ENCODE measurements at places on chromosomes 16 and 17. TPM values are rescaled to one million over a fixed set of nuclear protein-coding genes. Genes with fewer than 3 reads are reported as not detected.

- DNase-seq, result no peak
Measured at GRCh38 chr17:49111934-49112333, 20.6 kb upstream of the B4GALNT2 start.

GRCh38 chr17:11598274-11599221 lies at the start of gene DNAH9:
DNAH9 (plus strand) TSS chr17:11598470; CDS start chr17:11598499, 29 bp downstream.
- DNase-seq, result peak; percentile 91

DNA sequence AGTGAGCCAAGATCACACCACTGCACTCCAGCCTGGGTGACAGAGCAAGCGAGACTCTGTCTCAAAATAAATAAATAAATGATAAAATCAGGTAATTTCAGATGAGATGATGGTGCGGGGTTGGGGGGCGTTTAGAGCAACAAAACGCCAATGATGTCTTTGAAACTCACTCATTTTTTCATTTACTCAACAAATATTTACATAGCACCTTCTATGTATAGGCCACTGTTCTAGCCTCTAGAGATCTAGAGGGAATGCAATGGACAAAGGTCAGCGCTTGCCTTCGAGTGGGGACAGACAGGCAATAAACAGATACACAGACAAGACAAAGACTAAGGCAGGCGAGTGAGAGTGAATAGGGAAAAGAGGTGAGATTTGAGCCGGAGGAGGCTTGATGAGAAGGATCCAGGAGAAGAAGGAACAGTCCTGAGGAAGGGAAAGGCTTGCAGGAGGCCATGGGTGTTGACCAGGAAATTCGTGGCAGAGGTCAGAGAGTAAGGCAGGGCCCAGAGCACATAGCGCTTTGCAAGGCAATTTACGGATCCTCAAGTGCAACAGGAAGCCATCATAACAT lies 14.1 kb downstream of the ALDH3A1 start:
- DNase-seq, result no peak

Gene VWA3A
- polyA plus RNA-seq, result 6.7 TPM

All from right lung (tissue), 10 donors.